Retina (tissue), 1 donor: ENCODE measurements at places on chromosomes 5 and 9.

DNA sequence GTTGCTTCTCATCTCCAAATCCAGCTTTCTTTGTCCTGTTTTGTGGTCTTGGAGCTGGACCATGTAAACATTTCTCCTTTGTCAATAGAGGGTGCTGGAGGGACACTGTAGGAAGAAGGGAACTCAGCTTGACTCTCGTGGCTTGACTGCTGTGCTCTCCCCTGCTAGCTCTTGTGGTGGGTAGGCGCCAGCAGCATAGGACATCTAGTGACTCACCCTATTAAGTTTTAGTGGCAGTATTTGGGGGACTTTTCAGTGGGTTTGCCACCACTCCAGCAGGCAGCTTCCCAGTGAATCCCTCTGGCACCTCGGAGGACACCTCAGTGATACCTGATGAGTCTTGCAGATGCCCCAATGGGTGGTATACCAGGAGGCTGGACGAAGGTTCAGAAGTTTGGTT lies 97.8 kb downstream of the TSSK1B start:
- DNase-seq = no peak

- DNase-seq = no peak
Observed at GRCh38 chr5:149450199-149450598, 71.1 kb upstream of the IL17B start.

GRCh38 chr9:108722396-108722795 lies 133.4 kb downstream of the ACTL7B start:
- no peak for DNase-seq

- no peak for DNase-seq
Observed at GRCh38 chr9:16918920-16919319, 48.5 kb upstream of the BNC2 start.

- no peak for DNase-seq
Observed at GRCh38 chr5:39623291-39623865, 198.6 kb upstream of the DAB2 start.
